ENCODE measurements at places on chromosomes 7 and 10.

DNA sequence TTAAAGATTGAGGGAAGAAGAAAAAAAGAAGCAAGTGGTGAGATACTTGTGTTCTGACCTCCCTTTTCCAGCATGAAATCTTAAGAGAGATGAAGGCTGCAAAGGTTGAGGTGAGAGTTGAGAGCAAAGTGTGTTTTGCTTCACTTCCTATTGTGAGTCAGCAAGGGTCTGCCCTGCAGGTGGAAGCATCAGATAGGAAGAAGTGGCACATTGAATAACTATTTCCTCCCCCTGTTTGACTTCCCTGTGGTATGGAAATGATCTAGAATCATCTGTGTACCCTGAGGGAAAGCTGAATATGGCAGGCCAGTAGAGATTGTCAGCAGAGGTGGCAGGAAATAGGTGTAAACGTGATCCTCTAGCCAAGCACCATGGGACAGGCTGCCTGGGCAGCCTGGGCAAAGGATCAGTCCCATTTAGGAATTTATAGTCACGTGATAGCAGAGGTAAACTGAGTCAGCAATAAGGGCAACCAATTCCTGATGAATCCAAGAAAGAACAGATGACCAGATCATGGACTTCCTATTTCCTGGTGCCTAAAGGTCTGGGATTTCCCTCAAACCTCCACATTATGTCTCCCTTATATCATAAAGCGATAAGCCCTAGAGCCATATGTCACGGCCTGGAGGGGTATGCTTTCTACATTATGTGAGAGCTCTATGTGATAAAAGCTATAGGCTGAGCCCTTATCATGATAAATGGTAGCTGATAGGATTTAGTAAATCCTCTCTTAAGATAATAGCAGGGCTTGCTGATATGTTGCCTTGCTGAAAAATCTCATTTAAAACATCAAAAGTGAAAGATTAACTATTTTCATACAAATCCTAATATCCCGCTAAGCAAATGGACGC is 287.0 kb downstream of the MDFIC start:
- no peak for DNase-seq

GRCh38 chr7:143013893-143014292 is 13.0 kb downstream of the OR9A2 start:
- no peak for DNase-seq

- no peak for DNase-seq
Observed at GRCh38 chr10:48814933-48815332, 124.7 kb downstream of the LRRC18 start.

GRCh38 chr10:104578671-104579070 is 62.4 kb upstream of the SORCS3 start:
- no peak for DNase-seq

DNA sequence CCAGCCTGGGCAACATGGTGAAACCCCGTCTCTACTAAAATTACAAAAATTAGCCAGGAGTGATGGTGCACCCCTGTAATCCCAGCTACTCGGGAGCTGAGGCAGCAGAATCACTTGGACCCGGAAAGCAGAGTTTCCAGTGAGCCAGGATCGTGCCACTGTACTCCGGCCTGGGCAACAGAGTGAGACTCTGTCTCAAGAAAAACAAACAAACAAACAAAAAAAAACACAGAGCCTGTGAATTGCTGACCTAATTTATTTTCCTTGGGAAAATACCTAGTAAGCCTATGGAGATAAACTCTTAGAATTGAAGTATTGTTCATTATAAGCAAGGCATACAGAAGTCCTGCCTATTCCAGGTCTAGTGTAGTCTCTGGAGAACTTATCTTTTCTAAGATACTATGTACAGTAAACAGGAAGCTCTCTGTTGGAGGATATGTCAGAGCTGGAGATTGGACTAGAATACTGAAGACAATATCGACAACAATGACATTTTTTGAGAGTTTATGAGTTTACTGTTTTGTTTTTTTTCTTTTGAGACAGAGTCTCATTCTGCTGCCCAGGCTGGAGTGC is 14.9 kb downstream of the GTF2I start:
- DNase-seq: no peak

- no peak for DNase-seq
Observed at GRCh38 chr7:2065528-2065927, 167.2 kb downstream of the MAD1L1 start.

DNA sequence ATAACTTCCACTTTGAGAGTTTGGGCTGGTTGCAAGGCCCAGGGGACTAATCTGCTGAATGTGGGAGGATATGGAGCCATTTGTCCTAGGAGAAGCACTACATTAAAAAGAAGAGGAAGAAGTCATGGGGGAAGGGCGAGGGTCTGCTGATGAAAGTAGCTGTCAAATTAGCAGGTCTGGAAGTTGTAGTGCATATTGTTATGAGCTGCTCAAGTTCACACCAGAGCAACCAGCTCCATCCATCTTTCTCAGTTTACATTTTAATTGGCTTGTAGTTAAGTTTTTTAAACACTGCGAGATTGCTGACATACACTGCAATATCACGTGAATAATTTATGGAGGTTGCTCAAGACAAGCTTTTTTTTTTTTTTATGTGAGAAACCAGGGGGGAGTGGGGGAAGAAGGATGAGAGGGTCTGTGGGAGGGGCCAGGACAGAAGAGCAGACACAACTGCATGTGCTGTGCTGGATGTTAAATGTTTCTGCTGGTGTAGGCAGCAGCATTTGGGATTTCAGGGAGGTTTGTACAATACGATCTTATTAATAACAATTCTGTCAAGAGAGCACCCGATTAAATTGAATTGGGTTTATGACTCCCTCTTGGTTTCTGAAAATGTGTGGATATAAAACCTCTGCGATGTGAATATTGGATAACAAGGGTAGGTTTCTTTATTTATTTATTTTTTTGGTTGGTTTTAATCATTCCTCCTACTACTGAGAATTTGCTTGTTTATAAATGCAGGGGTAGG is 759.0 kb upstream of the GALNT17 start:
- no peak for DNase-seq

DNA sequence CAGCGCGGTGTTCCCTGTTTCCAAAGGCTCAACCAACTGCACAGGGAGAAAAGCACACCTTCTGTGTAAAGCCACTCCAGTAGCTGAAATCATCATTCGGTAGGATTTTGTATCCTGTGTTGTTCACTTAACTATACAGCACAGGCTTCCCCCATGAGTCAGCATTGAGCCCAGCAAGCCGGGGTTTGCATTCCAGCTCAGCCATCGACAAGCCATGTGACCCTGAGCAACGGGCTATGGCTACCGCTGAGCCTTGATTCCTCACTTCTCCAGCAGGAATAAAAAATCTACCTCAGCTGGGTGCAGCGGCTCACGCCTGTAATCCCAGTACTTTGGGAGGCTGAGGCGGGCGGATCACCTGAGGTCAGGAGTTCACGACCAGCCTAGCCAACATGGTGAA is 44.1 kb upstream of the ATP6V0A4 start:
- no peak for DNase-seq

DNA sequence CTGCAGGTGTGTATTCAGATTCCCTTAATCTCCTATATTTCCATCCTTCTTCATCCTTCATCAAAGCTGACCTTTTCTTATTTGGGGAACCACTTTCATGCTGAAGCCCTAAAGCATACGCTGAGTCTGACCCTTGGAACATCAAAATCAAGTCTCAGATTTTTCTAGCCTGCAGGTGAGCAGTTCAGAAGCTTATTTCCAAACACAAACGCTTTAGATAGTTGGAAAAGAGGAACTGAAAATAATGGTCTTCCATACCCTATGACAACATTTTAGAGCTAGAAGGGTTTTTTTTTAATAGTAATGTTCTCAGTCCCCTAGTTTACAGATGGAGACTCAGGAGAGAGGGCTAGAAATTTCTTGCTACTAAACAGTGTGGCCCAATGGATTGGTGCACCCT is 1.6 kb upstream of the AGK start:
- no peak for DNase-seq

- no peak for DNase-seq
Observed at GRCh38 chr10:60828489-60828852, 50.2 kb downstream of the CDK1 start.

- DNase-seq: no peak
Observed at GRCh38 chr10:406976-407375, 271.7 kb downstream of the ZMYND11 start.

DNA sequence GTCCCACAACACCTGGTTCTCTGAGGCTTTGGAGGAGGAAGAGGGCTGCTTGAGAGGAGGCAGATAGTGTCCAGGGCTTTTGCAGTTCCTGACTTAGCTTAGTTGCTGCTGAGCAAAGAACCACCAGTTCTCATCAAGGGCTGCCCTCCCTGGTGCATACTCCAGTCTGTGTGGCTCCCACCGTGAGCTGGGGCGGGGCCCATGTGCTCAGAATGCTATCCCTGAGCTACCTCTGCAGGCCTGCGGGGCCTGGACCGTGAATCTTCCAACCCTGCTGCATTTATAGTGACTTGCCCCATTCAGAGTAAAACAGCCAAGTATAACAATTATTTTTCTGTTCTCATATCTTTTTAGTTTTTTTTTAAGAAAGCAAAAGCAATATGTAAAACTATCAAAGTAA is 49.2 kb downstream of the TACR2 start:
- DNase-seq: no peak

- no peak for DNase-seq
Observed at GRCh38 chr7:131370523-131370968, 42.9 kb downstream of the MKLN1 start.

- DNase-seq: no peak
Observed at GRCh38 chr7:44184873-44185446, 4.3 kb downstream of the GCK start.

DNA sequence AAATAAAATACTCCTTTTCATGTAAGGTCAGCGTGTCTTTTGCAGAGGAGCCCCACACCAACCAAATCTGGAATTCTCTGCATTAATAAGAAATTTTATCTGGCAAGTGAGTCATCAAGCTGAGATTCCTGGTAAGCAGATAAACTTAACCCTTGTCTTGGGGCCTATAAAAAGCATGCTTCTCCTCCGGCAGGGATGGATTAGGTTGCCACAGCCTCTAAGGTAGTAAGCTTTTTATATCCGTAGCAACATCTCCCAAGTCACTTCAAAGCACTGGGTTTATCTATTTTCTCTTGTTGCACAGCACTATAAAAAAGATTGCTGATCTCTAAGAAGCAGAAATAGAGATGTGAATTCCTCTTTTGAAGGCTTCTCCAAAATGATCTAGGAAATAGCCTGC is 202.8 kb upstream of the NOBOX start:
- no peak for DNase-seq

- DNase-seq: no peak
Observed at GRCh38 chr7:13042605-13043236, 355.3 kb downstream of the ARL4A start.

- no peak for DNase-seq
Observed at GRCh38 chr10:96548589-96548988, 34.9 kb upstream of the TLL2 start.

Measured in AML-193 (cell line).